Stimulated activated CD8-positive, alpha-beta memory T cell treated with anti-CD3 and anti-CD28 coated beads, Interleukin-7, amount 100 ng/mL, for 48 hours (primary cell): ENCODE measurements at places on chromosomes 11 and 22.

GRCh38 chr22:25448435-25449051, 115.9 kb upstream of the GRK3 start:
- no peak for DNase-seq

- DNase-seq: no peak
Measured at GRCh38 chr11:75626889-75627529, 41.8 kb downstream of the MAP6 start.

GRCh38 chr11:65452806-65453490, 30.4 kb downstream of the NEAT1 start:
- DNase-seq: no peak

DNA sequence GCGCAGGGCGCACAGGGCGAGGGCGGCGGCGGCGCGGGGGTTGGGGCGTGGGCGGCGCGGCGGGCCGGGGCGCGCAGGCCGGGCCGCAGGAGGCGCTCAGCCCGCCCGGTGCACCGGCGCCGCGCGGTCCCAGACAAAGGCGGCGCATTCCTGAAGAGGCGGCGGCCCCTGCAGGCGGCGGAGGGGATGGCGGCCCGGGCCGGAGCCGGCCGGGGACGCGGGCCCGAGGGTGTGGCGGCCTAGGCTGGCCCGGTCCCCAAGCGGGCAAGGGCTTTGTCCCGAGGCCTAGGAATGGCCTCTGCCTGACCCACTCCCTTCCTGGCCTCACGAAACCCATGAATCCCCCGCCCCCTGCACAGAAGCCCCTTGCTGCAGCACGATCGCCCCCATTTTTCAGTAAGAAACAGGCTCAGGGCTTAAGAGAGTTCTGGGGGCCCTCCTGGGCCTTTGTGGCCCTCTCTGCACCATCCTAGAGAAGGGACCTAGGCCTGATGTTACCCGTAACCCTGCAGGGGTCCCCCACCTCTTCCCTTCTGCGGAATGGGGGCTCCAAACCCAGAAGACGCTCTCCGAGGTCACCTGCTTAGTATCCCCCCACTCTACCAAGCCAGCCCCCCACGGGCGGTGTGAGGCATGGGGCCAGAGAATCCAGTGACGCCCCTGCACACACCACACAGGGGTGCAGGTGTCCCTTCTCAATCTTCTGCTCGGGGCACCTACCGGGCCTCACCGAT, at the start of gene RTN4R:
RTN4R (minus strand) TSS at position 40 of the 734 bp plus-strand sequence. CDS start 226 bp downstream, outside the sequence.
- DNase-seq: peak; percentile 11

DNA sequence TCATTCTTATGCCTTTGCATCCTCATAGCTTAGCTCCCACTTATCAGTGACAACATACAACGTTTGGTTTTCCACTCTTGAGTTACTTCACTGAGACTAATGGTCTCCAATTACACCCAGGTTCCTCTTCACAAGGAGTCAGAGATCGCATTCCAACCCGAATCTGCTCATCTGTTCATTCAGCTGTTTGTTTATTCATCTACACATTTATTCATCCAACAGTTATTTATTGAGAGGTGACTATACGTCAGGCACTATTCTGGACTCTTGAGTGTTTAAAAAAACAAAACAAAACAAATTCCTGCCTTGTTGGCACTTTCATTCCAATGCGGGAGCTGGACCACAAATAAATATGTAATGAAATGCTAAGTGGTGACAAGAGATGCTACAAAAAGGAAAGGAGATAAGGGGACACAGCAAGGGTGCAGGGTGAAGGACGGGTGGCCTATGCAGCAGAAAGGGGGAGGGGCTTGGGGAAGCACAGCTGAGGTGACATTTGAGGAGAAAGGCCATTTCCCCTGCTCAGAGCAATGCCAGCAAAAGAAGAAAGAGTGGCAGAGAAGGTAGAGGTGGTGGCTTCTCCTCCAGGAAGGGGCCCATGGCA, 393.8 kb upstream of the SYN3 start:
- no peak for DNase-seq

- DNase-seq: no peak
Measured at GRCh38 chr11:65243797-65244196, 18.0 kb upstream of the POLA2 start.

GRCh38 chr11:3824714-3825472, 15.9 kb downstream of the RHOG start:
- no peak for DNase-seq

- no peak for DNase-seq
Measured at GRCh38 chr22:32752326-32752725, 49.2 kb upstream of the TIMP3 start.

- no peak for DNase-seq
Measured at GRCh38 chr11:116512841-116513240, 259.9 kb downstream of the BUD13 start.

- no peak for DNase-seq
Measured at GRCh38 chr11:69000831-69001242, 12.2 kb downstream of the MRGPRF start.

DNA sequence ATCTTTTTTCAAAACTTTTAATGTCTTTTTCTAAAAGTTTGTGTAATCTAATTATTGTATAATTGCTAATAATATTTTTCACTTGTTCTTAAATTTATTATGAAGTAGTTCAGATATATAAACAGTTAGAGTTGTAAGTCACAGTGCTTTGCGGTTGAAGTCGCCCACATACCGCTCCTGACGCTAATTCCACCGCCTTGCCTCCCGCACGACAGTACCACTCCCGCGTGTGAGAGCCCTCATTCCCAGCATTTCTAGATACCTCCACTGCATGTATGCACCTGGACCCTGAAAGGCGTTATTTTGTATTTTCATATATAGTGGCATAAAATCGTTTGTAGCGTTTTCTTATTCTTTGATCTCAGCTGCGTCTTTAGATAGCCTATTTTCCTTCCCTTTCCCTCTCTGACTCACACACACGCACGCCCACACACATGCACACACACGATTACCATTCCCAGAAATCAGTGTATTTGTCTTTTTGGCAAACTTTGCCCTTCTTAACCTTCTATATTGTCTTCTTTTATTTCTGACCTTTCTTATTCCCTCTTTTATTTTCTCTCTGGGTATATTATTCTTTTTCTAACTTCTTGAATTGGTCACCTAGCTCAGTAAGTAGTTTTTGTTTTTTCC, 56.4 kb upstream of the PITPNB start:
- DNase-seq: no peak

GRCh38 chr11:2699531-2700414, at the start of gene KCNQ1OT1:
TSS of gene KCNQ1OT1 (minus strand) at chr11:2699994.
- DNase-seq: peak; percentile 81

GRCh38 chr11:73072935-73073481, 69.1 kb downstream of the FCHSD2 start:
- DNase-seq: no peak

DNA sequence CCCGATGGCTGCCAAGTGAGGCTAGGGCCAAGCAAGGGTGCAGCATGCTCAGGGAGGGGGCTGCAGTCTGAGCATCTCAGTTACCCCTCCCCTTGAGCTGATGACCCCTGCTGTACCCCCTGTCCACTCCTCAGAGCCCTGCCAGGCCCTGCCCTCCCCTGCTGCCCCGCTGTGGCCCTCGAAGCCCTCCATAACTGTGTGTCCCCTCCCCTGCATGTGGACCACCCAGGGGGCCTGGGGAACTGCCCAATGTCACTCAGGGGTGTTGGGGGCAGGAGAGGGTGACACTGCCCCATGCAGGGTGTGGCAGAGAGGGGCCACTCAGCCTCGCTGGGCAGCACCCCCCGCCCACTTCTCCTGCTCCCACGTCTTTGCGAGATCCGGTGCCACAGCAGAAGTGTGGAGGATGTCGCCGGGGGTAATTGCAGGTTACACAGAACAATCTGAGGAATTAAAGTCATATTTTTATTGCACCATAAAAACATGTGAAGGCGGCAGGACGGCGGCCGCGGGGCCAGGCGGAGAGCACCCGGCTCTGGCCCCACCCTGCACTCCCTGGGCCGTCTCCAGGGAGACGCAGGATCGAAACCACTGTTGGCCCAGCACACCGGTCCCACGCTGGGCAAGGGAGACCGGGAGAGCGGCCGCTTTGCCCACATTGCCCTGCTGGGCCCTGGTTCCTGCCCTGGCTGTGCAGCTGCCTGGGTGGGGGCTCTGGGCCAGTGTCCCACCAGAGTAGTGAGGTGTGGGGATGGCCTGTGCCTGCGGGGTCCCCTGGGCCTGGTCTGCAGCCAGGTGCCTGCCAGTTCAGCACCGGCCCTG, 18.7 kb upstream of the GNB1L start:
- no peak for DNase-seq

DNA sequence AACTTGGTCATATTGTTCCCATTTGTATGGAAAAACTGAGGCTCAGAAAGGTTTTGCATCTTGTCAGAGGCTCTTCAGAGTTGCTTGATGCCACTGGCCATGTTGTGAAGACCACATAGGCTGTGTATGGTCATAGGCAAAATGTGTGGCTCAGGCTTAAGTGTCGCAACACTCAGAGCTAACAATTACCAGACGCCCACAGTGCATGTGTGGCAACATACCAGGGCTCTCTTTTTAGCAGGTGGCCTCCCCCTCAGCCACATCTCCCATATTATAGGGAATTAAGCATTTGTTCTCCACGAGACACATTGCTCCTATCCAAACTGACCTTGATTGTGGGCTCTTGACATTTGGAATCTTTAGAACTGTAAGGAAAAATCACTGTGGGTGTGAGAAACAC, 802.5 kb downstream of the DLG2 start:
- no peak for DNase-seq

DNA sequence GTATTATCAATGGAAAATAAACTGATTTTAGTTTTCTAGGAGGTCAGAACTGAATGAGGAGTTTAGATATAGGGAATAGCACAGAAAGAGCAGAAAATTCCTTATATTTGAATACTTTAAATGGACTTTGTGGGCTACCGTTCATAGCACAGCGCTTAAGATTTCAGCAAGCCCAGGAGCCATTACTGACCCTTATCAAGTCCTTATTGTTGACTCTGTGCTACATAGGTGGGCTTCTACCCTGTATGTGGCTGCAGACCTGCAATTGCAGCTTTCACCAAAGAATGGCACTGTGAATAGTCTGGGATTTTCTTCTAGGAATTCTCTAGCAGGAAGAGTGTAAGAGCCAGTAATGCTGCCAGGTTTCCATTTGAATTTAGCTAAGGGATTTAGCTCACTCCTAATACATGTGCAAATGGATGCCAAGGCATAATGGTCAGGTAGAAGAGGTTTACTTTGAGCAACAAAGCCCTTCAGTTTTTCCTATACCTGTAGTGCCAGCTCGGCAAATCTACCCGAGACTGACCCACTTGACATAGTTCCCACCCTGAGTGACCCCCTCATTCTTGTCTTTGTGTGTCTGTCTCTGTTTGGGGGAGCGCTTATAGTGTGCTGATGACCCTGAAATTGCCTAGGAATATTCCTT, 42.5 kb upstream of the DLAT start:
- no peak for DNase-seq

- DNase-seq: no peak
Measured at GRCh38 chr11:569158-569885, 6.9 kb upstream of the PHRF1 start.

- no peak for DNase-seq
Measured at GRCh38 chr22:44256556-44257485, 55.9 kb downstream of the SHISAL1 start.

GRCh38 chr11:73645121-73645969, 1.0 kb upstream of the PLEKHB1 start:
- no peak for DNase-seq

GRCh38 chr22:22609291-22609690, 35.1 kb upstream of the GGTLC2 start:
- no peak for DNase-seq
